ENCODE measurements at places on chromosomes 13 and 19. TPM values are rescaled to one million over a fixed set of nuclear protein-coding genes. Genes with fewer than 3 reads are reported as not detected.
A peak's percentile ranks its signal among the peaks of the same experiment; 100 is the strongest.

DNA sequence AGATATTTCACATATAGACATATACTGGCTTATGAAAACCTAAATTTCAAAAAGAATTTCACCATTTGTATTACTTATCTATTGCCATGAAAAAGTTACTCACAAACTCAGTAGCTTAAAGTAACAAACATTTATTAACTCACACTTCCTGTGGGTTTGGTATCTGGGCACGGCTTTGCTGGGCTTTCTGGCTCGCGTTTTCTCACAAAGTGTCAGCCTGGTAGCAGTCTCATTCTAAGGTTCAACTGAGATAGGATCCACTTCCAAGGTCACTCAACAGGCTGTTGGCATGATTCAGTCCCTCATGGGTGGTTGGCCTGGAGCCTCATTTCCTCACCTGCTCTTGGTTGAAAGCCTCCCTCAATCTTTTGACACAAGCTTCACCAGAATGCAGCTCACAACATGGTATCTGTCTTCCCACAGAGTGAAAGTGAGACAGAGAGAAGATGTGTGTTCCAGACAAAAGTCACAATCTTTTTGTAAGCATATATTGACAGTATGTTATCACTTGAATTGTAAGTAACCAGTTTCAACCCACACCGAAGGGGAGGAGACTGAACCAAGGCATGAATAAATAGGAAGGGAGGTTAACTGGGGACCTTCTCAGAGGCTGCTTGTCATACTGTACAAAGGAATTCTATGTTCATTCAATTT, 1065.8 kb upstream of the SPRY2 start:
- no peak for DNase-seq

GRCh38 chr13:98541191-98541590, 35.7 kb downstream of the STK24 start:
- no peak for DNase-seq

DNA sequence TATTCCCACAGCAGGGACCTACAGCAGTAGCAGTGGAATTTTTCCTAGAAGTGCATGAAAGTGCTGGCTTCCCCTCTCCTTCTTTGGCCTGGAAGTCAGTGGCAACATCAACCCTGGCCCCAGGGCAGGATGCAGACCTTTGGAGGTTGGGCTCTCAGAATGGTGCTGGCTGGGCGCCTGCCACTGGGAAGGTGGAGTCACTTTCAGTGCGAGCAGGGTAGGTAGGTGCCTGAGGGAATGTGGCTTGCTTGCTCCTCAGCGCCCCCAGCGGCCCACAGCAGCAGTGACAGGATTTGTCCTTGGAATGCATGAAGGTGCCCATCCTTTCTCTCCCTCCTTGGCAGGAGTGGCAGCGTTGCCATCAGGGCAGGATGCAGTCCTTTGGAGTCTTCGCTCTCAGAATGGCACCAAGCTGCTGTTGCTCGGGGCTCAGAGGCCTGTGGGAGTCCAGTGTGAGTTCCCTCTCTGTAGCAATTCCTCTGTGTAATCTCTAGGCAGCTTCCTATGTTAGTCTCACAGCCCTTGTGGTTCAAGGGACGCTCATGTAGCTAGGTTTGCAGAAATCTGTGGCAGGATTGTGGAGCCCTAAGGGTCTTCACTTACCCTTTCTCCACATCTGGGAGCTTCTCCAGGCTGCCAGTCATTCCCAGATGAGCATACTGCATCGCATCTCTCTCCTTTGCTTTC, 354.4 kb upstream of the DACH1 start:
- peak; percentile 29 for DNase-seq

DNA sequence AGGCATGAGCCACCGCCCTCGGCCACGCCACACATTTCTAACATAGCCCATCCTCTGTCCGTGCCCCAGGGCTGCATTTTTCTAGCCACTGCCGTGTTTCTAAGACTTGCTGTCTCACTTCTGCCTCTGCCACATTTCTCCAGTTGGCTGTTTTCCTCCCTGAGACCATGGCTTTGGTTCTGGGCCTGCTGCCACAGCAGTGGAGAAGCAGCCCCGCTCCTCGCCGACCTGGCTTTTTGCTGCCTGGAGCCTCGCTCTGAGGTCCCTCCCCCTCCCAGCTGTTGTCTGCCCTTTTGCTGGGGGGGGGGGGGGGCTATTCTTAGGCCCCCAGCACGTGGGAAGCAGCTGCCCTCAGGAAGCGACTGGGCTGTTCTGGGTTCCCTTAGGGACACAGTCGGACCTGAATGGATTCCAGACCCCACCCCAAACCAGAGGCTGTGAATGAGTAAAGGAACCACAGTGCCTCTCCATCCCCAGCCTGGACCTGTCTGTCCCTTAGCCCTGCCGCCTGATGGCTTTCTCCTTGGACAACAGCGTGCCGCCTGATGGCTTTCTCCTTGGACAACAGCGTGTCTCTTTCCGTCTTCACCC, 3.3 kb downstream of the GYS1 start:
- DNase-seq, result no peak

DNA sequence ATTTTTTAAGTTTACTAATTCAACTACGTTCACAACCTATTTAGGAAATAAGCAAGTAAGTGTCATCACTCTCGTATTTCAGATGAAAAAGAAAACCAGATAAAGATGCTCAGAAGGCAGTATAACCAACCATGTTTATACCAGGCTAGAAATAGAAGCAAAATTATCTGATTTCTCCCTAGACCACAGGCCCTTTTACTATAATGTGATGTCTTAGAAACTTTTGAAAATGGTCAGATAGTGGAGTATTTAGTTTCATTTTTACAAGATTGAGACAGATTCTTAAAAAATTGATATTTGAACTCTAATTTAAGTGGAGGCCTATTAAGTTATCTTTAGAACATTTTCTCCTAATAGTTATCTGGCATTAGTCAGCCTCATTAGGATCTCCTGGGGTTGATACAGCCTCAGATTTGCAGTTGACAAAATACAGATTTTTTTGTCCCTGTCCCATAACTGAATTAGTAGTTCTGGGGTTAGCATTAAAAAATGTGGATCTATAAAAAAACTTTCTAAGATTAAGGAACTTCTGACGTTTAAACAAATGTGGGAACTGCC, 818.7 kb upstream of the PCDH9 start:
- DNase-seq, result no peak

The ZMYM5 gene
- 9.1 TPM for total RNA-seq

The PRODH2 gene
- not detected for total RNA-seq
